ENCODE measurements at places on chromosomes 16 and 17.
A peak's percentile ranks its signal among the peaks of the same experiment; 100 is the strongest.

- no peak for DNase-seq
Observed at GRCh38 chr16:2826591-2827373, 3.3 kb upstream of the ZG16B start.

DNA sequence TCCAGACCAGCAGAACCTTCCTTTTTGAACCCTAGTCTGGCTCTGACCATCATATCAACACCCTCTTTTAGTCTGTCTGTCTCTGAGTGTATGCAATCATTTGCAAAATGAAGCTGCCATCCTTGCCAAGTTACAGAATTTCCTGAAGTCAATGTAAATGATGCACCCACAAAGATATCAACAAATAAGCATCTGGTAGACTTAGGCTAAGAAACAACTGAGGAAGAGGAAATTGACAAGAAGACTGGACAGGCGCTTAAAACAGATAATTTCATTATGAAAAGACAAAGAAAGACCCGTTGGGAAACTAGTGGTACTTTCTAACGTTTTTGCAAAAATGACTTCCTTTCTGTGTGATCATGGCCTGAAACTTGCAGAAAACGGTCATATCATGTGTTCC is 24.7 kb upstream of the CIITA start:
- no peak for DNase-seq

DNA sequence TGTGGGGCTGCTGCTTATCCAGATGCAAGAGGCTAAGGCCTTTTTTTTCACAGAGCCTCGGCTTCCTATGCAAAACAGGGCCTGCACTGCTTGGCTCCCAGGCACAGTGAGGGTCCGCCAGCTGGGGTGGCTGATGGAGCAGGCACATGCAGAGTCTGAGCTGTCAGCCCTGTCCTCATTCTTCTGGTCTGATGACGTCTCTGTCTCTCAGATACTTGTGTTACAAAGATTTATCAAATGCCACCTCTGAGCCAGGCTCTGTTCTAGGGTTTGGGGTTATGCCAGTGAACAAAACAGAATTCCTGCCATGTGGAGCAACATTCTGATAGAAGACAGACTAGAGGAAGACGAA is 4.8 kb downstream of the RNF40 start:
- DNase-seq: no peak

DNA sequence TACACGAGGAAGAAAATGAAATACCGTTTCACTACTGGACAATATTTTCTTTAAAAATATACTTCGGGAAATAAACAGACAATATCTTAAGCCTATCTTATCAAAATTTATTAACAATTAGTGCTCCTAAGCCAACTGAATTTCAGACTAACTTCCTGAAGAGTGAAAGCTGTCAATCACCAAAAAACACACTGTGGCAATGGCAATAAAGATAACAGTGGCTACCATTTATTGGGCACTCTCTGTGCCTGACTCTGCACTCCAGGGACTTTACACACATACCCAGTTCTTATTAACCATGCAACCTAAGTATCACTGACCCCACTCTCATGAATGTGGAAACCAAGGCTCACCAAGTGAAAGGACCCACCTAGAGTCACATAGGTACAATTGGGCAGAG is 83.7 kb downstream of the NCOR1 start:
- no peak for DNase-seq

GRCh38 chr17:70332356-70333210 is 163.3 kb downstream of the KCNJ2 start:
- DNase-seq: peak; percentile 31

DNA sequence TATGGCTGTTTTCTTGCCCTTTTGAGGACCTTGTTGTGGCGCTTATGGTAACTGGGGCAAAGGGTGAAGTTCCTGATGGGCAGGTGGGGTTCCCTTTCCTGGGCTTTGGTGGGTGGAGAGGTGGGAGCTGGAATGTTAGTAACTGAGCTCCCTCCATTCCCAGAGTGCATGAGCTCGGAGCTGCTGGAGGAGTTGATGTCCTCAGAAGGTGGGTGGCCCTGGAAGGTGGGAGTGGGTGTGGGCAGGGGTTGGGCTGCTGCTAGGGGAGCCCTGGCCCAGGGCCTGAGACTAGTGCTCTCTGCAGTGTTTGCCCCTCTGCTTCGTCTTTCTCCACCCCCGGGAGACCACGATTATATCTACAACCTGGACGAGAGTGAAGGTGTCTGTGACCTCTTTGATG is 1.2 kb upstream of the ELMO3 start:
- no peak for DNase-seq

DNA sequence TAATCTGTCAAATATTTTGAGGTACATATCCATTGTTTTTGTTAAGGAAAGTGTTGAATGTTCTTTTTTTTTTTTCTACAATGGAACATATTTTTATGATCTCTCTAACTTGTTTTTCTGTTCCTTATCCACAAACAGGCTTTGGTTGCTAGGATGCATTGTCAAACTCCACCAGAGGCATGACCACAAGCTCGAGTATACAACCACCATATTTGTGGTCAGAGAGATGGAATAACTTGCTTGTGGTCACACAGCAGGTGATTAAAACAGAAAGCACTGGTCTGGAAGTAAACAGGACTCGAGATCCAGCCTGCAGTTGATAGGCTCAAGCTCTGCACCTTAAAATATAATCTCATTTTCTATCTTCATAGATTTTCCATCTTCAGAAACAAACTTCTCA is 105.8 kb upstream of the ADAMTS18 start:
- no peak for DNase-seq

DNA sequence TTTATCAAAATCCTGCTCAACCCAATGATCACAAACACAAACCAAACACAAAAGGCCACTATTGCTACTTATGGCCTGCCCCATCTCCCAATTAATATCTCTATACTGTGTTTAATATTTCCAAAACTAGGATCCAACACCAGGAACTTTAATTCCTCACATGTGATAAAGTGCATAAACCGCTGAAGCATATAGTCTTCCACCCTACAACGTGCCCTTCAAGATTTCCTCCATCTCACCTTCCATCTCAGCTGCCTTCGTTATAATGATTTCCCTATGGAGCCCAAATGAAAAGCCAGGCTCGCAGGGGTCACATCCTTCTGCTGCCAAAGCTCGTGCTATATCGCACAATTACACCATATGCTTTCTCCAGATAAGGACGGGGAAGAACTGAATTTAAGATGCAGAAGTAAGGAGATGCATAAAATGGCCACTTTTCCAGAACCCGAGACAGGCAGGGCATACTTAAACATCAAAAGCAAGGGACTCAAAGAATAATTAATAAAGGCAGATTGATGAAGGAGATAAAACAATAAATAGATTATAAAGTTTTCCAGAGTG is 1.8 kb downstream of the MYH10 start:
- DNase-seq: peak; percentile 7

GRCh38 chr16:22373662-22374310 is 633 bp downstream of the CDR2 start:
- no peak for DNase-seq

GRCh38 chr17:16977932-16978331 is 6.0 kb upstream of the TNFRSF13B start:
- no peak for DNase-seq

DNA sequence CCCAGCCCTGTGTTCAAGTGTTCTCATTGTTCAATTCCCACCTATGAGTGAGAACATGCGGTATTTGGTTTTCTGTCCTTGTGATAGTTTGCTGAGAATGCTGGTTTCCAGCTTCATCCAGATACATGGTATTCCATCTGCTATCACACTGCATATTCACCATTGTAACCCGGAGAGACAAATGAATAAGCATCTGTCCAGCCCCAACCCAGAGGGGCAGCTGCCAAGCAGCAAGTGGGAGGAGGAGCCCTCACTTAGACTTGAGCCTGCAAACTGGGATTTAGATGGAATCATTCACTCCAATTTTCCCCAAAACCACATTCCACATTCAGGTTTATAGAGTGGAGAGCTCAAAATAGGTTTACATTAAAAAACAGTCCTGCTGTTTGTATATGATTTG is 41.6 kb downstream of the SHISA6 start:
- no peak for DNase-seq

- no peak for DNase-seq
Observed at GRCh38 chr16:7268182-7268581, 64.5 kb upstream of the RBFOX1 start.

DNA sequence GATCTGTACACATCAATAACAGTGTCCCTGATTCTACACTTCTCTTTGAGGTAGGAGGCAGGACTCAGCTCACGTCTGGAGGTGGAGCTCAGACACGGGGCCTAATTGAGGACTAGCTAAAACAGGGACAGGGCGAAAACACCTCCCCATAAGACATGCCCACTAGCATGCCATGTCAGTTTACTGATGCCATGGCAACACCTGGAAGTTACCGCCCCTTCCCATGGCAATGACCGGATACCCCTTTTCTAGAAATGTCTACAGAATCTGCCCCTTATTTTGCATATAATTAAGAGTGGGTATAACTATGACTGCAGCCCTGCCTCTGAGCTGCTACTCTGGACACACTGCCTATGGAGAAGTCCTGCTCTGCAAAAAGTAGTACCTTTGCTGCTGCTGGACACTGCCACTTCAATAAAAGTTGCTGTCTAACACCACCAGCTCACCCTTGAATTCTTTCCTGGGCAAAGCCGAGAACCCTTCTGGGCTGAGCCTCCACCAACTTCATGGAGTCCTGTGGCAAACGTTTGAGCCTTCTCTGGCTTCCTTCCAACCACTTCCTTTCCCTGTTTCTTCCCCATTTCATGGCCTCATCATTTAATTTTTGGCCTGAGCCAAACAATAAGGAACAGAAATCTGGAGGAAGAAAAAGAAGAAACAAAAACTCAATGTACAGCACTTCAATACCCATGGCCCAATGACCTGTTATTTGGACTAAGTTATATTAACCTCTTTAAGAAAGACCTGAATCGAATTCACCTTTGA is 21.0 kb downstream of the PHB1 start:
- no peak for DNase-seq

DNA sequence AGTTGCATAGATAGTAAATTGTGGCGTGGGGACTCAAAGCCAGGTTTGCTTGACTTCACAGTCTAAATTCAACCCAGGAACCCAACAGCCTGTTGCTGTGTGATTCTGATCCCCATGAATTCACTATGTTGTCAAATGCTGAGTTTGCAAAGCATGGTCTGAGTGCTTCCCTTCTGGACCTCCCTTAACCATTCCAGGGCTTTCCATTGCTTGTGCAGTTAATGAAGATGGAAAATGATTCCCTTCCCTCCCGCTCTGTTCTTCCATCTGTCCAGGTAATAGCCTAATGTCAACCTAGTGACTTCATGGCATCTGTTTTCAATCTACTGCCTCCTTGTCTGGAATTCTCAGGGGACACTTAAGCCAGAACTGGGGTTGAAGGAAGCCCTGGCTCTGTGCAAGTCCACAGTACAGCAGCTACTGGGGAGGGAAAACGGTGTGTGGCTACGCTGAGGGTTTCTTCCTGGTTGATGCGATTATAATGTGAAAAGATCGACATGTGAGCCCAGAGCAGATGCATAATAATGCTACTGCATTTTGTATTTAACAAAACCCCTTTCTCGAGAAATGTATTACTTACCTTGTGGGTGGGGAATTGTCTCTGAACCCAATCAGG is 206.7 kb downstream of the CDH13 start:
- DNase-seq: no peak

GRCh38 chr17:78081551-78081950 is 47.0 kb downstream of the TMC6 start:
- DNase-seq: no peak

- no peak for DNase-seq
Observed at GRCh38 chr16:76946879-76947278, 244.1 kb upstream of the MON1B start.

DNA sequence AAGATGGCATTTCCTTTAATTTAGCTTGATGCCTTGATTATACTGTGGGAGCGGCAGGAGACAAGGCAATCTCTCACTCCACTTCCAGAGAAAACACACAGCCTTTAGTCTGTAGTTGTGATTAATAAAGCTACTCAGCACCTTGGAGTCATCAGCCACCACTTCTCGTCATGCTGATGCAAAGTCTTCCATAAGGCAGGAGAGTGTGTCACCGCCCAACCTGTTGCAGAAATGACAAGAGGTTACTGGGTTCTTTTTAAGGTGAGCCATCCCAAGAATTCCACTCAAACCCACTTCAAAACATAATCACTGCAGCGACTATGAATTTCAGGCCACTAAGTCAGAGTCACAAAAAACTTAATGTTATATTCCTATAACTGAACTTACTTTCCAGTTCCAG is 223.9 kb upstream of the TOX3 start:
- DNase-seq: no peak

GRCh38 chr16:8990445-8990844 is 26.7 kb upstream of the USP7 start:
- DNase-seq: no peak

- no peak for DNase-seq
Observed at GRCh38 chr16:19223235-19224170, 55.5 kb downstream of the SYT17 start.

DNA sequence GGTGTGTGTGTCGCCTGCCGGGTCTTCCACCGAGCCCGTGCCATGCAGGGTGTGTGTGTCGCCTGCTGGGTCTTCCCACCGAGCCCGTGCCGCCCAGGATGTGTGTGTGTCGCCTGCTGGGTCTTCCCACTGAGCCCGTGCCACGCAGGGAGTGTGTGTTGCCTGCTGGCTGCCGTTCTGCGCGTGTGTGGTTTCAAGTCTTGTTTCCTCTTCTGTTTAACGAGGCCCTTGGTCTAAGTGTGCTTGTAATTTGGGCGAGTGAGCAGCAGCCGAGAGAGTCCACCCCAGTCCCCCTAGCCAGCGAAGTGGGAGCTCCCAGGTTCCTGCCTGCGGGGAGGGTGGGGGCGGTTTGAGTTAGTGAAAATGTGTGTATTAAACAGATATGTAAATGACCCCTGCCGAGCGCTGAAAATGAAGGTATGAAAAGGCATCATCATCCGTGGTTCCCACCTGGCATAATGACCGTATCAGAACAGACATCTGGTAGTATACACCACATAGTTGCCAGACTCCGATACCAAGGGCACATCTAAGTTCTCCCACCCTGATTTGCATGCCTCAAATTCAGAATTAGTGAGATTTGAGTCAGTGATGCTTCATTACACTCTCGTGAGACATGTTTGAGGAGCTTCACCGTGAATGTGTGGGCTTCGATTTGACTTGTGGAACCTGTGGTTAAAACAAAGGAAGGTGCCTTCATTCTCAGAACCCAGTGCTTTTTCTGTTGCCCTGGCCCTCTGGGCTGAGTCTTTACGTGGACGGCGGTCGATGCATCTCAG is 114.5 kb upstream of the CHMP6 start:
- DNase-seq: no peak

- DNase-seq: peak; percentile 77
Observed at GRCh38 chr17:9575381-9576101, at the start of gene STX8. Gene STX8 (minus strand): TSS chr17:9575820. CDS start chr17:9575808, 12 bp downstream.

GRCh38 chr16:78574571-78574970 is 475.1 kb downstream of the WWOX start:
- no peak for DNase-seq

GRCh38 chr17:44733753-44734152 is 25.0 kb upstream of the ADAM11 start:
- no peak for DNase-seq

- DNase-seq: no peak
Observed at GRCh38 chr16:24626256-24626655, 86.9 kb downstream of the RBBP6 start.

GRCh38 chr17:28147017-28147416 is 104.5 kb downstream of the NLK start:
- DNase-seq: peak; percentile 70

Data from NCI-H1105 (cell line).